ENCODE measurements at places on chromosomes 16 and 17.

DNA sequence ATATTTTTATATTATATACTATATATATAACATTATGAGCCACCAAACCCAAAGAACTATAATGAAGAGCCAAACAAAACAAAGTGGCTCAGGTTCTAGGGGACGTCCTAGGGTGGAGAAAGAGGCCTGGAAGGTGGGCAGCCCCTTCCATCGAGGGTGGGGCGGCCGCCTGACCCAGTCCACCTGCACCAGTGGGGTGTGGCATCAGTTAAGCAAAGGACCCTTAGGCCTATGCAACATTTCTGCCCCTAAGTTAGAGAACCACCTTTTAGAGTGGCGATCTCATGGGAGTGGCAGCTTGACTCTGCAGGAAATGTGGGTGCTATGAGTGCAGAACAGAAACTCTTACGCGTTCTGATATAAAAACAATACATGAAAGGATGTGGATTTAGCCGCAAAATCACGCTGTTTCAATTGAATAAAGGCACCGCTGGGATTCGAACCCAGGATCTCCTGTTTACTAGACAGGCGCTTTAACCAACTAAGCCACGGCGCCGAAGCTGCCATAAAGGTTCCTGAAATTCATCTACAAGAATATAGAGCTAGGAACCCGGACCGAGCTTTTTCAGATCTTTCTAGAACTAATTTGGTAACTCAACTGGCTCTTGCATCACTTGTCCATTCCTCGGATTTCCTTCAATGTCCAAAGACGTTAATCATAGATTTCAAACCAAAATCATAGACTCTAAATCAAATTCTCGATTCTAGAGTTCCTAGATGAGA, 15.6 kb upstream of the AURKB start:
- peak; percentile 37 for DNase-seq

DNA sequence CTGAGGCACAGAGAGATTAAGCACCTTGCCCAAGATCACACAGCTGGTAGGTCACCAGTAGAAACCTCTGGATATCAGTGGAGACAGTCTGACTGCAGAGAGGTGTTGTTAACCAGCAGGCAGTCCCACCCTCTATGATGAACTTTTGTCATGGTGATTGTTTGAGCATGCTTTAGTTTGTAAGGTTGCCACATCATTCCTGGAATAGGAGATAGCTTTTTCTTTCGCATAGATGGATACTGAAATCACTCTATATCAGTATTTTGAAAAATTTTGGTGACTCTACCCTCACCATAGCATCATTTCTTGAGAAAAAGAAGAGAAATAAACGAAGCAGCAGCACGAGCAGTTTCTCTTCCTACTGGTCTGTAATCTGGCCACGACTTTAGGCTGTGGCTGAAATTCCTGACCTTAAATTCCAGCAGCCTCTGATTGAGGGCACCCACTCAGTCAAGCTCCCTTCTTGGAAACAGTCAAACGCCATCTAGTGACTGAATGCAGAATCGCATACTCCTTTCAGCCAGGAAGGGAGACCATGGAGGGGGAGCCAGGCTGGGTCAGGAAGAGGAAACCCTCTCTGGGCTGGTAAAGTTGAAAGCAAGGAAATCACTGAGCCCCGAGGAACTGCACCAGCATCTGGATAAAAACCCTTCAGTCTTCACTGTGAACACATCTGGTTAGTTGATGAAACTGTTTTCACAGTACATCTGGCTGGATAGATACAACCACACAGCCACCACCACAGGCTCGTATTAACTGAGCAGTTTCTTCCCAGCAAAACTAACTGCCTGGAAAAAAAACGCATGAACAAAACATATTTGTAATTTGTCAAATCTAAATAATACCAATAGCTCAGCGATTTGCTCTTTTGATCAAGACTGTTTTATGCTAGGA, 108.5 kb upstream of the XYLT1 start:
- peak; percentile 7 for DNase-seq

GRCh38 chr17:3738562-3739295, 15.0 kb downstream of the HASPIN start:
- peak; percentile 52 for DNase-seq

GRCh38 chr16:25656639-25657038, 35.1 kb upstream of the HS3ST4 start:
- DNase-seq = no peak

DNA sequence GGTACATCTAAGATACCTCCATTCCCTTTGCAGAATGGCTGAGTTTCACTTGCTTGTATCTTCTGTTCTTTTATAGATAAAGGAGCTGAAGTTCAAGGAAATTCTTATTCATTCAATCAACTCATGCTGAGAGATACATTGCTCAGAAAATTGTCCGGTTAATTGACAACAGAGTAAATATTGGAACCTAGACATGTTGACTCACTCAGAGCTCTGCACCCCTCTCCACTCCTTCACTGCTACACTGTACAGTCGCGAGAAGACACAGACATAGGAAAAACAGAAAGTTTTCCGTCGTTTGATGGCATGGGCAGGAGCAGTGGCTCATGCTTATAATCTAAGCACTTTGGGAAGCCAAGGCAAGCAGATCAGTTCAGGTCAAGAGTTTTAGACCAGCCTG, 690.5 kb upstream of the SOX9 start:
- DNase-seq = no peak

DNA sequence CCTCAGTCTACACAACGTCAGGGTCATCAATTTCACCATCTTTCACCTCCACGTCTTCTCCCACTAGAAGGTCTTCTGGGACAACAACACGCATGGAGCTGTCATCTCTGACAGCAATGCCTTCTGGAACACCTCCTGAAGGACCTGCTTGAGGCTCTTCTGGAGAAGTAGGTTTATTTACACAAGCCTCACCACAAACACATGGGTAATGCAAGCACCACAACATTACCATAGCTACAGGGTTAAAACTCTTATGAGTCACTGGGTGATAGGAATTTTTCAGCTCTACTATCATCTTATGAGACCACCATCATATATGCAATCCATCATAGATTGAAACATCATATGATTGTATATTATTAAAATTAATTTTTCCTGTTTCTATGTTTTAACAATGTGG, 215.4 kb downstream of the CHD9NB start:
- no peak for DNase-seq

- no peak for DNase-seq
Measured at GRCh38 chr16:65634291-65634690, 512.4 kb upstream of the CDH11 start.

GRCh38 chr17:58352596-58353388, 791 bp upstream of the SUPT4H1 start:
- DNase-seq = no peak

DNA sequence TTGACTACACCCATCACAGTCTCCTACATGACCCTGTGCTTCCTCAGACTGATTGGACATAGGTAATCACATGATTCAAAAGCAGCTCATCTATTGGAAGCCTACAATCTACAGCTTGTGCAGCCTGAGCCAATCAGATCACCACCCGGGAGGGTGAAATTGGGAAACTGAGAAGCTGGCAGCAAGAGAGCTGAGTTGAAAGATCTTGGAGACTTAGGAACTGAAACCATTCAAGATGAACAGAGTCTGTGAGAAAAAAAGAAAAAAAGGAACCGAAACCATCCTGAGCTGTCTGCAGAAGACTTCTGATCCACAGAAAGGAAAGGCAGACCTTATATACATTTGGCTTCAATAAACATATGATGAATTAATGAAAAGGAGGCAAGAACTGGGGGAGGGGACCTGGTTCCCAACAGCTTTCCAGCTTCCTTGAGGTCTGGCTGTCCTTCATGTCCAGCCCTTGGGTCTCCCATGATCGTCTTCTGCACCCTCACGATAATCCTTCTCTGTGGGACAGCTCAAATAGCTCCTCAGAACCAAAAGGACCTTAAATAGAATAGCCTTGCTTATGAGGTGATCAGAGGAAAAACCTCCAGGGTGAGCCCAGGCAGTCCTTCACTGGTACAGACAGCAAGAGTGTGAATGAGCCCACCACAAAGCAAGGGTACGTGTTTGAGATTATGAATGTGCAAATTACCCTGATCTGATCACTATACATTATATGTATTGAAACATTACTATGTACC, 32.6 kb downstream of the PLXDC1 start:
- DNase-seq = no peak

DNA sequence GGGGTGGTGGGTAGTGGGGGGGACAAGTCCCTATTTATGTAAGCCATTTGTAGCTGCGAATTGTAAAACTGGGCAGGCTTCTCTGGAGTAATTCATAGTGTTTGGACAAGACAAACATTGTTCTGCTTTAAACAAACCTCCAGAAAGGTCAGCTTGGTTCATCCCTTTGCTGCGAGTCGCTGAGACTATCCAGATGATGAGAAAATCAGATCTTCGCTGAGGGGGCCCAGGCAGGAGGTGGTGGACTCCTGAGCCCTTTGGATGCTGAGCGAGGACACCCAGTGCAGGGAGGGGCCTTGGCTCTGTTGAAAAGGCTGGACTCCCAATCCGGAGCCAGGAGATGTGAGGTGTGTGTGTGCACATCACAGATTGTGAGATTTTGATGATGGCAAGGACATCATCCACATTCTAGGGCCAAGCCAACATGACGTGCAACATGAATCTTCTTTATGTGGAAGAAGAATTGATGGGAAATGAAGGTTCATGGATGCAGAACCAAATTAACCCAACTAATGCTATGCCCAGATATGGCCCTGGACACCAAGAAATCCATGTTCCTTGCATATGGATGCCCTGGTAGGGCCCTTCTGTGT, 15.0 kb upstream of the NTN1 start:
- DNase-seq = no peak

- no peak for DNase-seq
Measured at GRCh38 chr16:67149276-67150046, 1.3 kb downstream of the B3GNT9 start.

- no peak for DNase-seq
Measured at GRCh38 chr16:10646228-10646580, 48.5 kb downstream of the TEKT5 start.

GRCh38 chr17:34435182-34435928, 72.3 kb upstream of the CCL1 start:
- no peak for DNase-seq

All from stimulated activated CD4-positive, alpha-beta T cell treated with anti-CD3 and anti-CD28 coated beads, Interleukin-15, amount 100 ng/mL, for 1 hour (primary cell).